ENCODE measurements at places on chromosomes 5 and 9.

- no peak for DNase-seq
Measured at GRCh38 chr9:34072868-34073590, 24.3 kb upstream of the UBAP2 start.

DNA sequence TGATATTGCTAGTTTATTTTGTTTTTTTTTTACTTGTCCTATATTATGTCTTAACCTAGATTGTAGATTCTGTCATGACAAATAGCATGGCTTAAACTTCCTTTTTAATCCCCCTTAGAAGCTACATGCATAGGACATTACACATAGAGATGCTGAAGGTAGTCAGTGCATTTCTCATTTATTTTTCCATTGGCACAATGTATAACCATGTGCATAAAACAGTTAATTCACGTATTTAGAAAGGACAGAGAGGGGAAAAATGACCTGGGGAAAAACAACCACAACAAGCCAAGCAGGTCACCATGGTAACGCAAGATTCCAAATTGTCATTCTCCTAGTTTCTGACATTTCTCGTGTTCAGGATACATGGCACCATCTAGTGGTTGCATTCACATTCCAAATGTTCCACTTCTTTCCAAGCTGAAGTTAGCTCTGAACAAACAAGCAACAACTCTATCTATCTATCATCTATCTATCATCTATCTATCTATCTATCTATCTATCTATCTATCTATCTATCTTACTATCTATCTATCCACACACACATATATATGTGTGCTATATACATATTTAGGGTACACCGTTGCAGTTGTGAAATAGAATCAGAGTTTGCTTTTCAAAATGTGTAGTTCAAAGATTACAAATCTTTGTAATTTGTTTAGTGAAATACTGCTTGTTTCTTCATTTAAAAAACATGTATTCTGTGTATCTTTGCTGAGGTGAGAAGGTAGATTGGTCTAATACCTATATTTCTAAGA lies 487.2 kb upstream of the ST8SIA4 start:
- no peak for DNase-seq

- no peak for DNase-seq
Measured at GRCh38 chr5:149053072-149053695, 9.7 kb downstream of the SH3TC2 start.

DNA sequence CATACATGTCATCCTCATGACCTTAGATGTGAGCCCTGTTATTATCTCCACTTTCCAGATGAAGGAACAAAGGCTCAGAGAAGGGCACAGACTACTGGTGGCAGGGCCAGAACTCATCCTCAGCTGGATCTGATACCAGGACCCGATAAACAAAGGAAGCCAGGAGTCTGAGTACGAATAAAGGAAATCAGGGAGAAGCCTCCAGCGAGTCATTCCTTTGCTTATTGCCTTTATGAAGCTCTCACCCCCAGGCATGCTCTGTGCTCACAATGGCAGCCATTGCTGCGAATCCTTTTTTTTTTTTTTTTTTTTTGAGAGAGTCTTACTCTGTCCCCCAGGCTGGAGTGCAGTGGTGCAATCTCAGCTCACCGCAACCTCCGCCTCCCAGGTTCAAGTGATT lies 130.1 kb downstream of the GAPVD1 start:
- no peak for DNase-seq

GRCh38 chr5:171261361-171261760 lies 47.7 kb upstream of the TLX3 start:
- DNase-seq, result no peak

- no peak for DNase-seq
Measured at GRCh38 chr5:133114166-133114932, 62.5 kb downstream of the HSPA4 start.

DNA sequence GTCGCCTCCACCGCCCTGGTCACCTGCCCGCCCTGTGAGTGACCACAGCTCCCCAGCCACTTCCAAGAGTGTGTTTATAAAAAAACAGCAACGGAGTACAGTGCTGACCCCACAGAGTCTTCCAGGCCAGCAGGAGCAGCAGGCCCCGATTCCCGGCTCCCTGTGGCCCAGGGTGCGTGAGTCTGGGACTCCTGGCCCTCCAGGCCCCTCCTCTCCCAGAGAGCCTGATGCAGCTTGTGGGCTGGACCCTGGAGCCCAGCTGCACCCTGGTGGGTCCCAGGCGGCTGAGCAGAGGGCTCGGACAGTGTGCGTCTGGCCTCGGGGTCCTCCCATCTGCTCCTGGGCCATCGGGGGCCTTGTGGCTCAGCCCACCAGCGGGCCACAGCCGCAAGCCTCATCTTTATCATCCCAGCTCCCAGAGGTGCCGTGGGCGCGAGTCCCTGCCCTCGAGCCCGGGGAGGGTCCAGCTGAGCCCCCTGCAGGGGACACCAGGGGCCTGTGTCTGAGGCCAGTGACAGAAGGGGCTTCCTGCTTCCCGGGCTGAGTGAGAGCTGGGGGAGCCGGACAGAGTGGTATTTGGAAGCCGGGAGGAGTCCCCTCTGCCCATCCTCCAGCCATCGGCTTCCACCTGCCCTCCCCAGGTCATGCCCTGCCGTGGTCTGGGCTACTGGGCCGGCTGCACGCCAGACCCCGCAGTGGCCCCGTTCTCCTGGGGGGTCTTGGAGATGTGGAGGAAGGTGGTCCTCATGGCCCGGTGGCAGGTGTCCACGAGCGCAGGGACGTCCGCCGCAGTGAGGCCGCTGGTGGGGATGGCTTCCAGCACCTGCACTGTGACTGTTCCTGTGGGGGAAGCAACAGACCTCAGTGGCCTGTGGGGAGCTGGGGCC lies 10.6 kb downstream of the EGFL7 start:
- no peak for DNase-seq

DNA sequence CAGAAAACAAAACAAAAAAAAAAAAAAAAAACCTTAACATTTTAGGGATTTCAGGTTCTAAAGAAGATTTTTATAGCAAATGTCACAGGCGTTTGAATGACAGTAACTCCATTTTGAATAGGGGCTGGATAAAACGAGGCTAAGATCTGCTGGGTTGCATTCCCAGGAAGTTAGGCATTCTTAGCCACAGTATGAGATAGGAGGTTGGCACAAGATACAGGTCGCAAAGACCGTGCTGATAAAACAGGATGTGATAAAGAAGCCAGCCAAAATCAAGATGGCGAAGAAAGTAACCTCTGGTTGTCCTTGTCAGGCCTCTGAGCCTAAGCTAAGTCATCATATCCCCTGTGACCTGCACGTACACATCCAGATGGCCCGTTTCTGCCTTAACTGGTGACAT lies 425.6 kb upstream of the PTPRD start:
- no peak for DNase-seq

- no peak for DNase-seq
Measured at GRCh38 chr9:19473605-19474004, 64.8 kb downstream of the ACER2 start.

DNA sequence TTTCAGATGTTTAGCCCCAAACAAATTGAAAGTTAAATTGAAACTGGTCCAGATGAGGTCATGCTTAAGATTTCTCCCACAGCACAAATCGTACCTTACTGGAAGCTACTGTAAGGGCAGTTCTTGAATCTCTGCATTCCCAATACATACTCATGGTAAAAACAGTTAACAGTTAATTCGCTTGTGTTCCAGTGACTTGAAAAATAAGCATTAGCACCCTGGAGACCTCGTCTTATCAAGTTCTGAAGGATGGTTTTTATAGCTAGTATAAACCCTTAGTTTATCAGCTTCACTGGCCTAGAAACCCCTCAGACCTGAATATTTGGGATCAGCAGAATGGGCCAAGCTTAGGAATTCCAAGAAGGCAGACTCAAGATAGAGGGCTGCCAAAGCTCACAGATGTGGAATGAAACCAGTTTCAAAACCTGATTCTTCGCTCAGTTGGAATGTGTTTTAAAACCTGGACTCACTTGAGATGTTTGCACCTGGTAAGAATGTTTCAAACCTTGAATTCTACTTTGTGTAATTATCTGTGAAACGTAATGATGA lies 103.6 kb downstream of the C9orf152 start:
- DNase-seq, result no peak

GRCh38 chr5:139662617-139663016 lies 14.5 kb downstream of the CXXC5 start:
- DNase-seq, result no peak
